MCF 10A (cell line): ENCODE measurements at places on chromosomes 6 and 20.

DNA sequence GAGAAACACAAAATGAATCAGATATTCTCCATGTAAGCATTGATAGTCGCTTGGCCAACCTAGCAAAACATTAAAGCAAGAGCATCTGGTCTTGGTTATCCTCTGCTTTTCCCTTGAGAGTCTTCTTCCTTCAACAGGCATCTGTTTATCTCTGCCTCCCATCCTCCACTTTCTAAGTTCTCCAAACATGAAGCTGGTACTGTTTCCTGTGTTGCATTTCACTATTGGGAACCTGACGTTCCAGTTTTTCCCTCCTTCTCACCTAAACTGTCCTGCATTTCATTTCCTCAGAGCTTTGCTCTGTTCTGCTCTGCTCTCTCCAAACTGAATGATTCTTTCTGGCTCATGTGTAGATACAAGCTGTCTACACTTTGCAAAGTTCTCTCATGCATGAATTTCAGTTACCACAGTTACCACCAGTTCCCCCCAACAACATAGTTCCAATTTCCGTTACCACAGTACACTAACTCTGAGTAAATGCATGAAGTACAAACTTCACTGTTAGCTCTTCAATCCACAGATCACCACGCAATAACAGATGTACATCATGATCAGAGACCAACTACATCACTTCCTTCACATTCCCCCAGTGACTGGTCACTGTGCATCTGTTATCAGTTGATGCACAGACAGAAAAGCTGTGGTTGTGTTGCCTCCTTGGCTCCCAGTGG, 86.7 kb upstream of the F13A1 start:
- no peaks in the 10 kb centered on the region for H3K27me3 ChIP-seq
- H3K27ac ChIP-seq: no peak overlapping the region
- peaks cover 4% of the 10 kb centered on the region for H3K4me1 ChIP-seq
- no peaks in the 10 kb centered on the region for H3K36me3 ChIP-seq
- H3K4me3 ChIP-seq: no peak overlapping the region

DNA sequence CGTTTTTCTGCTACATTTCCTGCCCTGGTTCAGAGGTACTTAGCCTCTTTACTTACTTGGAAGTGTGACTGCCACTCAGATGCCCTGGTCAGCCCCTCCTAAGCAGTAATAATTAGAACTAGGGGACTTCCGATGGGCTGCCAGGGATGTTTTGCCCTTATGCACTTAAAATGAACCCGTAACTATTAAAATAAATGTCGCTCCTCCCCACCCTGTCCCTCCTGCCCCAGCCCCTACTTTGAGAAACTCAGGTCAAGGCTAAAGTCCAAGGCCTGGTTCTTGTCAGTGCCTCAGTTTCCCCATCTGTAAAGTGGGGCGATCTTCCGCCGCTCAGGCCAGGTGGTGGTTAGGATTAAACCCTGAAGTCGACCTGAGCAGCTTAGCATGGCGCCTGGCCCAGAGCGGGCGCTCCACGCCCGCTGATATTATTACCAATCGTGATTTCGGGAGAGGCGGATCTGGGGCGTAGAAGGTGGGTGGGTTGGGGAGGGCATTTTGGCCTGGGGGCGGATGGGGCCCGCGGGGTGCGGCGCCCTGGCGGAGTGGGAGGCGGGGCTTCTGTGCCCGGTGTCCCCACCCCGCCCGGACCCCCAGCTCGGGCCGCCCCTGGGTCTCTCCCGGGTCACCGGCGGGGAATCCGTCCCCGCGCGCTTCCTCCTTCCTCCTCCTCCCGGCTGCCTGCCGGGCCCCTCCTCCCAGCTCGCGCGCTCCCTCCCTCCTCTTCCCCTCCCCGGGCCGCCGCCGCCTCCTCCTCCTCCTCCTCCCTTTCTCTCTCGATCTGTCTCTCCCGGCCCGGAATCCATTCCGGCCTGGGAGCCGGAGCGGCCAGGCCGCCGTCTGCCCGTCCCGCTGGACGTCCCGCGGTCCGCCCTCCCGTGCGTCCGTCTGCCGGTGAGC, at the start of gene SRC:
Gene SRC, plus strand, starts transcription at position 802 of the 897 bp plus-strand sequence. CDS start 38,014 bp downstream, outside the sequence.
- no peaks in the 10 kb centered on the region for H3K27me3 ChIP-seq
- DNase-seq: peak; percentile 74
- H3K36me3 ChIP-seq: peaks cover 5% of the 10 kb centered on the region

GRCh38 chr6:145112711-145113148, 622.6 kb downstream of the EPM2A start:
- no peaks in the 10 kb centered on the region for H3K27me3 ChIP-seq
- peaks cover 22% of the 10 kb centered on the region for H3K4me1 ChIP-seq
- peak; percentile 38 for DNase-seq
- peak overlapping the region; percentile 11 for H3K27ac ChIP-seq

DNA sequence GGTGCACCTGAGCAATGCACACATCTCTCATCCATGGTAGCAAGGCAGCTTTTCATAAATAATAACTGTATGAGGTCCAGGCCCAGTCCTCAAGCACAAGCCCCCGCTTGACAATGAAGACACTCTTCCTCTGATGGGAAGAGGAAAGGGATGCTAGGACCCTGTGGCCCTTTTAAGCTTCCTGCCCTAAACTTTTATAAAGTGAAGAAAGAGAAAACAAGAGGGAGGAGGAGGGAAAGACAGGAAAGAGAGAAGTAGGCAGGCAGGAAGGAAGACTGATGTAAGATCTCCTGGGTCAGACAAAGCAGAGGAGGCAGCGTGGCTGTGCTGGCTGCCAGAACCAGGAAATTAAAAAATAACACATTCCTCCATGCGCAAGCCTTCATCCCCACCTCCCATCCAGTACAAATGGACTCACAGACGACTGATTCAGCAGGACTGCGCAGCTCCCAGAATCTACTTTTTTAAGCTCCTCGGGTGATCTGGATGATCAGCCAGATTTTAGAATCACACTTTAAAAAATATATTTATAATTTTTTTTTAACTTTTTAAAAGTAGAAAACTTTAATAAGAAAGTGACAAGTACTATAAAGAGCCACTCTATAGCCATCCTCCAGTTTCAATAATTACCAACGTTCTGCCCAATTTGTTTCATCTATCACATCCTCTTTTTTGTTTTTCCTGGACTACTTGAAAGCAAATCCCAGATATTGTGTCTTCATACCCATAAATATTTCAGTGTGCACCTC, 16.5 kb downstream of the TNFAIP3 start:
- H3K4me1 ChIP-seq: no peaks in the 10 kb centered on the region
- H3K27me3 ChIP-seq: no peaks in the 10 kb centered on the region
- H3K4me3 ChIP-seq: no peak overlapping the region

GRCh38 chr6:130050230-130050629, 31.8 kb downstream of the L3MBTL3 start:
- no peak overlapping the region for H3K4me3 ChIP-seq
- H3K27me3 ChIP-seq: no peaks in the 10 kb centered on the region
- no peak for DNase-seq
- H3K27ac ChIP-seq: no peak overlapping the region
- H3K4me1 ChIP-seq: no peaks in the 10 kb centered on the region

DNA sequence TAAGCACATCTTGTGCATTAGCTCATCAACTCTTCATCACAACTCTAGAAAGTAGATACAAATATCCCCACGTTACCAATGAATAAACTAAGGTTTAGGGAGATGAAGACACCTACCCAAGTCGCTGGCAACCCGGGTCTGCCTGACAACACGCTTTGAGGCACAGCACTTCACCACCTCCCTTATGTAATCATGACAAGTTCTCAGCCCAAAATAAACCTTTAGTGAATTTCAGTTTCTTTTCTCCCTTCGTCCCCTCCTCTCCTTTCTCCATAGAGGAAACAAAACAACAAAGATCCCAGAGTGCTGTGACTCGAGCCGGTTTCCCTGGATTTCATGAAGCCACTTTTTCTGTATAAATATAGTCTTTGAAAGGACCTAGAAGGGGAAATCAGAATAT, 105.4 kb downstream of the MAFB start:
- H3K4me1 ChIP-seq: peaks cover 18% of the 10 kb centered on the region
- no peaks in the 10 kb centered on the region for H3K36me3 ChIP-seq
- H3K4me3 ChIP-seq: no peak overlapping the region
- no peak for DNase-seq

DNA sequence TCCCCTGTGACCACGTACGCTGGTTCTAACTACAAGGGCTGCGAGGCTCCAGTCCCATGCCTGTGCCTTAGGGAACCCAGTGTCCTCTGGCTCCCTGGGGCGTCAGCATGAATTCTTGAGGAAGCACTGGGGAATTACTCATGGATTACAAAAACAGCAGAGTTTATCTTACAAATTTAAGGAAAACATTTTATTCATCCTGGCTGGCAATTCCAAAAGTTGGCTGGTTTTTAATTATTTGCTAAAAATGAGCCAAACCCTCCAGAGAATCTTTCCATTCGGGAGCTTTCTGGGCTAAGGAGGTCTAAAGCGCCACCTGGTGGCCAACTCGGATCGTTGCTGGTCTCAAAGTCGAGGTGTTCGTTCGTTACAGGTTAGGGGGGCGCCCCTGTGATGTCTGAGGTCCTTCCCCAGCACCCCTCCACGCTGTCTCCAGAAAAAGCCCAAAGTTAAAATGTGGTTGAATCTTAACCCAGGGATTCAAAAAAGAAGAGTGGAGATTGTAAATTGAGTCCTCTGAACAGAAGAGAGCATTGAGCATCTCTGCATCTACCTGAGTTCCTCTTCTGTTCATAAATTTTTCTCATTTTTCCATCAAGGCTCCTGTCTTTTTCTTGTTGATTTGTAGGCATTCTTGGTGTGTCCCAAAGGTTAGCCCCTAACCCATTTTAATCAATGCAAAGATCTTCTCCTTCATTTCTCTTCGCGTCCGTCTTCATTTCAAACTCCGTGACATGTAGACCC, 99.4 kb downstream of the BFSP1 start:
- no peaks in the 10 kb centered on the region for H3K36me3 ChIP-seq
- H3K27ac ChIP-seq: no peak overlapping the region
- H3K4me1 ChIP-seq: no peaks in the 10 kb centered on the region
- H3K4me3 ChIP-seq: no peak overlapping the region
- peak; percentile 67 for DNase-seq

- DNase-seq: peak; percentile 73
- no peaks in the 10 kb centered on the region for H3K27me3 ChIP-seq
- H3K36me3 ChIP-seq: peaks cover 16% of the 10 kb centered on the region
- peaks cover 50% of the 10 kb centered on the region for H3K4me1 ChIP-seq
- peak overlapping the region; percentile 72 for H3K4me3 ChIP-seq
- H3K27ac ChIP-seq: no peak overlapping the region
These were observed 12.5 kb downstream of the ITPR3 start for GRCh38 chr6:33633462-33634158.

- H3K4me1 ChIP-seq: peaks cover 7% of the 10 kb centered on the region
- H3K4me3 ChIP-seq: peak overlapping the region; percentile 75
- H3K27me3 ChIP-seq: no peaks in the 10 kb centered on the region
- peaks cover 20% of the 10 kb centered on the region for H3K36me3 ChIP-seq
- DNase-seq: peak; percentile 35
- no peak overlapping the region for H3K27ac ChIP-seq
These were observed 637 bp downstream of the ABHD12 start for GRCh38 chr20:25389858-25390537.

GRCh38 chr6:156741287-156742073, 35.7 kb upstream of the ARID1B start:
- no peak overlapping the region for H3K27ac ChIP-seq
- H3K4me1 ChIP-seq: no peaks in the 10 kb centered on the region
- no peak for DNase-seq
- H3K36me3 ChIP-seq: no peaks in the 10 kb centered on the region

GRCh38 chr6:137647762-137648447, 153.7 kb upstream of the OLIG3 start:
- no peak overlapping the region for H3K4me3 ChIP-seq
- no peaks in the 10 kb centered on the region for H3K36me3 ChIP-seq
- no peak overlapping the region for H3K27ac ChIP-seq
- no peaks in the 10 kb centered on the region for H3K27me3 ChIP-seq

DNA sequence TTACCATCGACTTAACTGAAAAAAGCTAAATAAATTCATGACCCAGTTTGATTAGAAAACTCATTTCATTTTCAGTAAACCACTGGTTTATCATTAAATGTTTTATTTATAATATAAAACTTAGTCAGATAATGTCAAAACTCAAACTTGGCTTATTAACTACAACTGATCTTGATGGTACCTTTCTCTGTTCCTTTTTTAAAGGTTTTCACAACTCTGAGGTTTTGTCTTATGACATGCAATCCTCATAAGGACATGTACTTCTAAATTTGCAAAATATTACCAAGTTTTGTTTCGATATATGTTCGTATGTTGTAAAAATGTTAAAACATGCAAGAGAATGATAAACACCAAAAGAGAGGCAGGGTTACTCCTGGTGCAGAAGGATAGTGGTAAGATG, 82.5 kb upstream of the PDE10A start:
- no peaks in the 10 kb centered on the region for H3K27me3 ChIP-seq
- H3K4me3 ChIP-seq: no peak overlapping the region
- no peaks in the 10 kb centered on the region for H3K4me1 ChIP-seq
- H3K27ac ChIP-seq: no peak overlapping the region
- no peak for DNase-seq
- H3K36me3 ChIP-seq: no peaks in the 10 kb centered on the region

DNA sequence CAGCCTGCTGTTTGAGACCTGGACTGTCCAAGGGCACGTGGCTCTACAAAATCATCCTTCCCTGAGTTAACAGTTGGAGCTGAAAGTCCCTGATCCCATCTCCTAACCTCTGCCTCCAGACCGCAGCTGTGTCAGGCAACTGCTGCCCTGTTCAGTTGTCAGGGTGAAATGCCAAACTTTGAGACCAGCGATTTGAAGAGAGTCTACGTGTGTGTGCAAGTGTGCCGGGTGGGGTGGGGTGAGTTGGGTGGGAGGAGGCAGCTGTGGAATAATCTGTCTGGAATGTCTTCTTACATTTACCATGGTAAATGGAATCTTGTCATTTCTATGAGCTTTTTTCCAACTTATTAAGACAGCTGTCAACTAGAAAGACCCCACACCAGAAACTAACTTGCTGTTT, 81.0 kb upstream of the FAM8A1 start:
- H3K36me3 ChIP-seq: peaks cover 6% of the 10 kb centered on the region
- no peaks in the 10 kb centered on the region for H3K4me1 ChIP-seq
- DNase-seq: no peak
- H3K4me3 ChIP-seq: no peak overlapping the region
- H3K27ac ChIP-seq: no peak overlapping the region

DNA sequence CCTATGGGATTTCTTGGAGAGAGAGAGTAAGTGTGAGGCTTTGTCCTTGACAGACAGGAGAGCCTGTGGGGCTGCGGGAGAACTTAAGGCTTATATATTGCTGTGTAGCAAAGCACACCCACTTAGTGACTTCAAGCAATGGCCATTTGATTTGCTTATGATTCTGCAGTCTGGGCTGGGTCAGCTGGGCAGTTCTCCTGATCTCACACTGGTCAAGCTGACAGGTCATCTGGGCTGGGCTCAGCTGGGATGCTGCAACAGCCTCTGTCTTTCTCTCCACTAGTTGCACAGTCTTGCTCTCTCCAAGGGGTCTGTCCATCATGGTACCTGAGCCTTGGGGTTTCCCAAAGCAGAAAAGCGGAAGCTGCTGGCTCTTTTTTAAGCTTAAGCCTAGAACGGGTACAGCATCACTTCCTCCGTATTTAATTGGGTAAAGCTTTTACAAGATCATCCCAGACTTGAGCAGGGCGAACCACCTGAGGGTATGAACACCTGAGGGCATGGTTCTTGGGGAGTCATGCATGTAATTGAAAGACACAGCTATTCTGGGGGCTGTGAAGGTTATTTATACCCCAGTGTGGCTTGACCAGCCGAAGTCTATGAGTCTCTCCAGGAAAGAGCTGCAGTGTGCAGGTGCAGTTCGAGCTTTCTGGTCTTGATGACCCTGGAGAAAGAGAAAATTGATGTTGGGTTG, 13.3 kb upstream of the GGTLC1 start:
- no peak overlapping the region for H3K4me3 ChIP-seq
- no peaks in the 10 kb centered on the region for H3K36me3 ChIP-seq
- H3K4me1 ChIP-seq: no peaks in the 10 kb centered on the region
- no peaks in the 10 kb centered on the region for H3K27me3 ChIP-seq
